ENCODE measurements at places on chromosomes 12 and 14. TPM values are rescaled to one million over a fixed set of nuclear protein-coding genes. Genes with fewer than 3 reads are reported as not detected.

- no peak for DNase-seq
Observed at GRCh38 chr14:88818018-88818417, 6.4 kb upstream of the TTC8 start.

GRCh38 chr12:108646600-108647579 lies 13.2 kb upstream of the SELPLG start:
- DNase-seq: no peak

DNA sequence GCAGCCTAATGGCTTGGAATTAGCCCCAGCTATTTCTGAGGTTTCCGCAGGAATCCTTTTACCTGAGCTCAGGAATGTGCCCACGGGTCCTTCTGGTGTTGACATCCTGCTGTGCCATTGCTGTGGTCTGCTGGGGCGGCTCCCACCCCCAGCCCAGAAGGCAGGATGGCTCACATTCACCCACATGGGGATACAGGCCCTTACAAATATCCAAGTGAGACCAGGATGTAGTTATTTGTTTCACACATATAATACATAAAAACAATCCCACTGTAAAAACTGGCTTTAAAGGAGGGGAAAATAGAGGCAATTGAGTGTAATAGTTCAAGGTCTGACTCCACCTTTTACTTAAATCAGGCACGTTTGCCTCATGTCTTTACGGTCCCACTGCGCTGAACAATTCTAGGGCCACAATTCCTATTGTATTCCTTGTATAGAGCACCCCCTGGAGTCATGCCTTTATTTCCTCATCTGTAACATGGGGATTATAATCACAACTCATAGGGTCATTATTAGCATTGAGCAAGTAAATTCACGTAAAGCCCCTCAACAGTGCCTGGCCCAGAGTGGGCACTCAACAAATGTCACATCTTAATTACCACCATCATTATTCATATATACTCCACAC lies 57.2 kb upstream of the FICD start:
- DNase-seq: no peak

Gene PTPRO
- total RNA-seq: 2.1 TPM

- DNase-seq: no peak
Observed at GRCh38 chr12:5432011-5432400, at the start of gene NTF3. NTF3 (plus strand) TSS chr12:5432108; CDS start chr12:5432325, 217 bp downstream.

GRCh38 chr14:77086017-77086727 lies 11.9 kb upstream of the CIPC start:
- no peak for DNase-seq

GRCh38 chr12:100375038-100375735 lies 18.3 kb downstream of the SLC17A8 start:
- DNase-seq: no peak

Gene NRXN3
- 10.7 TPM for total RNA-seq

DNA sequence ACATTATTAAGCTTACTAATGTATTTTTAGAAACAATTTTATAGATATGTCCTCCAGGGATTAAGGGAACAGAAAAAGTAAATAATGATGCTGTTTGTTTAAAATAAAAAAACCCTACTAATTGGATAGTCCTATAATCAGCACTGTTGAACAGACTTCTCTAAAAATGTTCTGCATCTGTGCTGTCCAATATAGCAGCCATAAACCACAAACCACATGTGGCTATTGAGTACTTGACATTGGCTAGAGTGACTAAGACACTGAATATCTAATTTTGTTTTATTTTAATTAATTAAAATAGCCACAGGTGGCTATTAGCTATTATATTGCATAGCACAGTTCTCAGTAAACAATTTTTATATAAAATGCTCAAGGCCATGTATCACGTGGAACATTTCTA lies 210.4 kb downstream of the DPY19L2 start:
- no peak for DNase-seq

DNA sequence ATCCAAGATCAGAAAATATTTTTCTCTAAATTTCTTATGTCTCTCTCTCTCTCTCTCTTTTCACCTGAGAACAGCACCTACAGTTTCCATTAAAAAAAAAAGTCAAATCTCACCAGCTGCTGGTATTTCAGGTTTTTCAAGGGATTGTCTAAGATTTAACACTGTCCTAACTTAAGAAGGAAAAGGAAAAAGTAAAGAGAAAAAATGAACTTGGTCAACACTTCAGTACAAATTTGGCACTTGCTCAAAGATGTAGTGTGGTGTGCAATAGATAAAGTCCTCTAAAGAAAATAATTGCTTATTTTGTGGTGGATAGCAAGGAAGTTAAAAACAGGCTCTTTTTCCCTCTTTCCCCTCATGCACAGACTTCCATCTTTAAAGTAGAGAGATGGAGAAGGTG lies 416.2 kb downstream of the SOX5 start:
- DNase-seq: no peak

Gene ACOT4
- total RNA-seq: 1.5 TPM

Gene RPL10L
- total RNA-seq: not detected

Gene CLEC4D
- not detected for total RNA-seq

DNA sequence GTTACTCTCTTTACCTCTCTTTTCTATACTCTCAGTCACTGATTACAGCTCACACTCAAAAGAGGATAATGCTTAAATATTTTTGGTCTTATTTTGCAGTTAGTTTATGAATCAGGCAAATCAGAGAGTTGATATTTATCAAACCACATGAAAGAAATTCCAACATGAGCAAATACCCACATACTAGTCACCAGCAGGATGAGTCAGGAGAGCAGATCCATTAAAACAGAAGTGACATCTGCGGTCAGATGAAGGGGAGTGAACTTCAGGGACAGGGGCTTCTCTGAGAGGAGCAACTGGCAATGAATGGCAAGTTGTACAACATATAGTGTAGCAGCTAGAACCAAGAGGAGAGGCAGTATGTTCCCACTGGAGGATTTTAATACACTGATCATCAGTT lies 258.7 kb downstream of the SYT10 start:
- DNase-seq: no peak

DNA sequence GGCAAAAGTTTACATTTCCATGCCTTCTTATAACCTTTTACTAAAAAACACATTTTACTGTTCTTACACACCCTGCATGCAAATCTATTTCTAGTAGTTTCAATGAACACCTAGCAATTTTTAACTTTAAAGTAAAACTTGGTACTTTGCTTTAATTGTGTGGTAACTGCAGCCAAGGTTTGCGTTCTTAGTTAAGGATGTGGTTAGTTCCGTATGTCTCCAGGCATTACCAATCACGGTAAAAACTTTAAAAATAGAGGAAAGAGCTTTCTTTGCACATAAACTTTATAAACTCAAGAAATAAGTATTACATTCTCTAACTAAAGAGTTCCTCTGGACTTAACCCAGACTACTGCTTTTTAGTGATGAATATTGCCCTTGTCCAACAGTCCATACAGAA lies 795.2 kb downstream of the SLC16A7 start:
- DNase-seq: no peak

Gene ERP27
- 60.4 TPM for total RNA-seq

DNA sequence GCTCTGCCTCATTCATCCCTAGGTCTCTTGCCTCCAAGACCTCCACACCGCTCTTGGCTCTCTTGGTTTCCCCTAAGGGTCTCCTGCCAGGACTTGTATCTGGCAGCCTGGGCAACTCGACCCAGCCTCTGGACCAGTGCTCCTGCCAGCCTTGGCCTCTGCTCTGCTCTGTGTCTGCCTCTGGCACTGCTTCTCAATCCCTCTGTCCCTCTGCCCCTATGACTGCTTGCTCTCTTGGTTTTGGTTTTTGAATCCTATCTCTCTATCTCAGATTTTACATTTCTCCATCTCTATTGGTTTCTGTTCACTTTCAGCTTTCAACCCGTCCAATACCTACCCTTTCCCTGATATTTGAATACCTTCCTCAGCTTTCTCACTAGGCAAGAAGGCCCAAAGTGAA lies 6.3 kb downstream of the ITGA5 start:
- DNase-seq: no peak

Gene CDCA3
- 11.9 TPM for total RNA-seq

- no peak for DNase-seq
Observed at GRCh38 chr12:12548713-12549112, 13.9 kb downstream of the DUSP16 start.

DNA sequence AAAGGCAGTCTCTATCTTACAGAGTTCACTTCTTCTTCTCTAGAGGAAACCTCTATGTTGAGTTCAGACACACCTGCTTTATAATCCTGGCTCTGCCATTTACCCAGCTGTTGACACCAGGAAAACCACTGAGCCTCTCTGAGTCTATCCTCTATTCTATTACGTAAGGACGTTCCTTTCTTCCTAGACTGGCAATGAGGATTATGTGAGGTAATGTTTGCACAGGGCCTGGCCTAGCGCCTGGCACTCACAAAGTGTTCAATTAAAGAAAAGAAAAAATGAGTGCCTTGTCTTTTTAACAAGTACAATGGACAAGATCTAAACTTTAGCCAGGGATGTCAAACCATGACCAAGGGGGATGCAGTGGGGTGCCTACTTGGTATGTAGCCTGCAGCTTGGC lies 641.9 kb upstream of the TBX3 start:
- no peak for DNase-seq

GRCh38 chr14:30015489-30015888 lies 87.8 kb upstream of the PRKD1 start:
- no peak for DNase-seq

DNA sequence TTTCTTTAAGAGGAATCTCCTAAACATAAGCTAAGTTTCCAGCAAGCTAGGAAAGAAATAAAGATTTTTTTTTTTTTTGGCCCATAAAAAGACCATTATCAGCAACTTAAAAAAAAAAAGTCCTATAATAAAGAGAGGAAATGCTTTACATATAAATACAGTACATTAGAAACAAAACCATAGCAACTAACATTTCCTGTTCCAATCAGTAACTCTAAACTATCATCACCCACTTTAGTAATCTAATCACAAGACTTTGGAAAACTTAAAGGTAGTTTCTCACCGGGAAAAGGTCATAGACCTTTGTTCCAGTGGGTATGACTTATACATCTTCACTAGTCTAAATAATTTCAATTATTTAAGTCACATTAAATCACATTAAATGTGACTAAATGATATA lies 11.1 kb downstream of the SPTSSA start:
- DNase-seq: no peak

DNA sequence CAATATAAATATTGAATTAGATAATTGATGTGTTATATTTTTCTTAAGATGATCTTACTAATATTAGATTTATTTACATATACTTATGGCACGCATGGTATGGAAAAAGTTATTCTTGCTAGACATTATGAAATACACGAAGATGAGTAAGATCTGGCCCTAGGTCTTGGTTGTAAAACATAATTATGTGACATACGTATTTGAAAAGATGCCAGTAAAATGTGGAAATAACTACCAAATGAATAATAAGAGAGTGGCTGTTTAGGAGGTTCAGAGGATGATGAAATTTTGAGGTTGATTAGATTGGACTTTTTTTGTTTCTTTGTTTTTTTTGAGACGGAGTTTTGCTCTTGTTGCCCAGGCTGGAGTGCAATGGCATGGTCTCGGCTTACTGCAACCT lies 41.3 kb downstream of the FANCM start:
- no peak for DNase-seq

Gene TEAD4
- 39.0 TPM for total RNA-seq

Gene OASL
- total RNA-seq: 0.11 TPM

- DNase-seq: no peak
Observed at GRCh38 chr14:74959596-74960180, 4.3 kb upstream of the PGF start.

DNA sequence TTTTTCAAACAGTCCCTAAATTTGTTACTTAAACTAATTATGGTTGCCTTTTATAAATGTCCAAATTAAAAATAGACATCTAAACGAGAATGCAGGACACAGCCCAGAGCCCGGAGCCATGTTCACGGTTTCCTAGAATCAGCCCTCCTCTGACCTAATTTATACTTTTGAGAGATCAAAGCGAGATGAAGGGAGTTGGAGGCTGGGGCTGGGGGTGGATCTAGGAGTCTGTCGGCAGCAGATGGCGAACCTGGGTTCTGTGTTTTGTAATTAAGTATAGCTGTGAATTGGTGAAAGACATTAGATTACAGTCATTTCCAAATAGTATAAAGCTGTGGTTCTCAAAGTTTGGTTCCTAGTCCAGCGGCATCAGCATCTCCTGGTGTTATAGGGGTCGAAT lies 210.1 kb downstream of the SLC41A2 start:
- DNase-seq: no peak

Gene HEBP1
- total RNA-seq: 55.0 TPM

DNA sequence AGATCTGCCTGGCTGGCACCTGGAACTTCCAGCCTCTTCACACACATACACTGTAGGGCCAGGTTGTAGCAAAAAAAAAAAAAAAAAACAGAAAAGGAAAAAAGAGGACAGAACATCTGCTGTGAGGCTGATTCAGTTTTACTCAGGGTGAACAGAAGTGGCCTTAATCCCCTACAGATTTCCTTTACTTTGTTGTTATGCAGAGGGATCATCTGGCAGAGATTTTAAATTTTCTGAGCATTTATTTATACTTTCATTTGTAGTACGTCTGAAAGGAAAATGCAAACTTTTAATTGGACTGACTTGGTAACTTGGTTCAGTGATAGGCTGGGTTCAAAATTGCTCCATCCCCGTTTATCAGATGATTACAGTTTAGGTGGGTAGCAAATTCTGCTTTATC lies 50.8 kb upstream of the PRICKLE1 start:
- DNase-seq: no peak

Gene GZMB
- not detected for total RNA-seq

GRCh38 chr12:20808521-20808920 lies 2.0 kb upstream of the SLCO1B3 start:
- no peak for DNase-seq

Gene SLC39A5
- 1.3 TPM for total RNA-seq

Gene MYG1
- 50.1 TPM for total RNA-seq

Gene OTX2
- not detected for total RNA-seq

GRCh38 chr12:21631367-21631766 lies 26.3 kb downstream of the LDHB start:
- no peak for DNase-seq

All from mesothelial cell of epicardium (in vitro differentiated cells).